ENCODE measurements at places on chromosomes 4 and X.

- no peak for DNase-seq
Observed at GRCh38 chr4:26613237-26613636, 29.4 kb downstream of the TBC1D19 start.

DNA sequence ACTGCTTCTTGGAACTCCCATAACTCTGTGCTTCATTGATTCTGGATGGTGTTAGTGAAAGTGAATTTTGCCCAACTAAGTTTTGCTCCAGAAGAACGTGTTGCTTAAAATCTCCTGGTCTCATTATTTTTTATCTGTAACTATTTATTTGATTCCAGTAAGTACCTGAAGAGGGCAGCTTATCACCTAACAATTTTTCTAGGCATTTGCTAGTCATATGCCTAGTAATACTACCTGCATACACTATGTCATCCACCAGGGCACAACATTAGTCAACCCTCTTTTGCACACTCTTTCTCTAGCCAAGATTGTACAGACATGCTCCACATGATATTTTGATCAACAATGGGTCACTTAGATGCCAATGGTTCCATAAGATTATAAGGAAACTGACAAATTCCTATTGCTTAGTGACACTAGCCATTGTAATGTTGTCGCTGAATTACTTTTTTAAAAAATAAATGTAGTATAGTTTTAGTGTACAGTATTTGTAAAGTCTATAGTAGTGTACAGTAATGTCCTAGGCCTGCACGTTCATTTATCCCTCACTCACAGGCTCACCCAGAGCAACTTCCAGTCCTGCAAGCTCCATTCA, 499.9 kb upstream of the AADAT start:
- no peak for DNase-seq

- DNase-seq = no peak
Observed at GRCh38 chr4:18366892-18367291, 345.3 kb upstream of the LCORL start.

DNA sequence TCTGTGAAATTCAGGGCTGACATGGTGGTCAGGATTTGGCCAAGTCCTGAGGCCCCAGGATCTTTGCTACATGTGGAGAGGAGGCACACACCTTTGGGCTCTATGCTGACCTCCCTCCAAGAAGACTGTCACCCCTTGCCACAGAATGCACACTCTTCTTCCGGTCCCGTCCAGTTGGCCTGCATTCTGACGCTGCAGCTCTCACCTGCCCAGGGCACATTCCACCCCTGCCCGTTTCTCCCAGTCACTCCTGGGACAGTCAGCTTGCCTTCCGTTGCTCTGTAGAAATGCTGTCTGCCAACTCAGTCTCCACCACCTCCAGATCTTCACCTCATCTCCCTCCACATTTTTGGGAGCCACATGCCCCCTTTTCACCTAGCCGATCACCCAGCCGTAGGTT, 76.7 kb downstream of the SHROOM2 start:
- no peak for DNase-seq

- DNase-seq = no peak
Observed at GRCh38 chrX:97369947-97370346, 486.2 kb downstream of the RPA4 start.

GRCh38 chr4:25811841-25812240, 50.9 kb downstream of the SEL1L3 start:
- DNase-seq = no peak

- DNase-seq = no peak
Observed at GRCh38 chrX:37437160-37437559, 88.0 kb downstream of the PRRG1 start.

DNA sequence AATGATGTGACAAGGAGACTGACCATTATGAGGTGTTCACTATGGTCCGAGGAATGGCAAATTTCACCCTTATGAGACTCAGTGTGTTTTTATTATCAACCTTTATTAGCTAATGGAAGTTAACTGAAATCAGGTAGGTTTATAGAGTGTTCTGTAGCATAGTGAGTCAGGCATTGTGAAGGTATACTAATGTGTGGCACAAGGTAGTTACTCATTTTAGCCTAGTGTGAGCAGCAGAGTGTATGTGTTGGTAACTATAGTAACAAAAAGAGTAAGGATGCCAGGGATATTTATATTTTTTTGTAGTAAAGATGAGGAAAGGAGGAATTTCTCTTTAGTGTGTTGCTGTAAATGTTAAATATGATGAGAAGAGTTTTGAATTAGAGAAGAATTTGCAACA, 12.0 kb downstream of the PDLIM5 start:
- no peak for DNase-seq

DNA sequence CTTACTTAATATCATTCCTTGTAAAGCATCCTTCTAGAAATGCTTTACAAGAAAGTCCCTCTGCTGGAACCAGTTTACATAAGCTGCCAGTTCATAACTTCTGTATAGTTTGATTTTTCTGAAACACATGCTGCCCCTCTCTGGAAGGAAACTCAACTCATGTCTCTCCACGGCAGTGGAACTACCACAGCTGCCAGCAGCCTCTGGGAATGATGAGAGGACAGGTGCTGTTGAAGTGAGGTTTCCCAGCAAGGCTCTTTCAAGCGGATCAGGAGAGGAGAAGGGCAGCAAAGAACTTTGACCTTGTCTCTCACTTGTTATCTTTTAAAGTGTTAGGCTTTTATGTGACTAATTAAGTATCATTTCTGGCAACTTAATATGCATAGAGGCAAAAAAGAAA, 7.3 kb downstream of the GRPR start:
- no peak for DNase-seq
